ENCODE measurements at places on chromosomes 3 and 15.

GRCh38 chr15:88131937-88132336 lies 124.6 kb downstream of the NTRK3 start:
- no peak for DNase-seq

DNA sequence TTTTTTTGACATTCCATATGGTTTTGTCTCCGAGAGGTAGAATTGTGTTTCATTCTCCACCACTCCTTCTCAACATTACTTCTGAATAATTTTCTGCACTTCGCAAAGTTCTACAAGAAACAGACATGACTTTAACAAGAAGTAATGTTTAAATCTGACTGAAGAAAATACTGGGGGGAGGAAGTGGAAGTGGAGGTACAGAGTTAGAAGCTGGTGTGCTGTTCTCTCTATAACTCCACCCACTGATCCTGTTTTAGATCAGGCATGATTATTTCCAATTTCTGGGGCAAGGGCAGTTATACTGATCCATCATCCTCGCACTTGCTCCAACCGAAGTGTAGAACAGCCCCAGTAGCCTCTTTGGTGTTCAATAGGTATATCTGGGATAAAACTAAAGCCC lies 9.2 kb upstream of the MCCC1 start:
- no peak for DNase-seq

DNA sequence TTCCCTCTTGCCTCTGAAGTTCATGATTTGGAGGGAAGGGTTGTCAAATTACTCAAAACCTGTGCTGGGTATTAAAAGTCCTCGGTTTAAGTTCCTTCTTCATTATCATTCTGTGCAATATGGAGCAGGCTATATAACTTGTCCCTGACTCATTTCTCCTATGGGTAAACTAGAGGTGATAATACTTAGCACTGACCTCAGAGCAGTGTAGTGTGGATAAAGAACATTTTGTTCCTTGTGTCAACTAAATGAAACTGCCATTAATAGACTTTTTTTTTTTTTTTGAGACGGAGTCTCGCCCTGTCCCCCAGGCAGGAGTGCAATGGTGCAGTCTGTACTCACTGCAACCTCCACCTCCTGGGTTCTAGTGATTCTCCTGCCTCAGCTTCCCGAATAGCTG lies 2.2 kb upstream of the BBX start:
- DNase-seq, result no peak

DNA sequence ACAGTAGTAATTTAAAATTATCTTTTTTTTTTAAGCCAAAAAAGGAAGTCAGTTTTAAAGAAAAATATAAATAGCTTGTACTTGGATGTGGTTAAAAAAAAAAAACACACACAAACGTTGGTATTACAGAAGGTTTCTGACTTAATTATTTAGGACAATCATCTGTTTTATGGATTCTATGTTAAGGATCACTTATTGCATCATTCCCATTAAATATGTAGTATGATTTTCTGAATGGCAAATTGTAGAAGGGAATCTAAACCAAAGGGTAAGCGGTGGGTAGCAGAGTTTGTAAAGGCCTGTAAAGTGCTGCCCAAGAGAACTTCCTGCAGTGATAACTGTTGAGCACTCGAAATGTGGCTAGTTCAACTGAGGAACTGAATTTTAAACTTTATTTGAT lies 8.0 kb downstream of the SENP2 start:
- DNase-seq, result no peak

GRCh38 chr3:187069857-187070516 lies 69.3 kb downstream of the RPL39L start:
- DNase-seq, result no peak

DNA sequence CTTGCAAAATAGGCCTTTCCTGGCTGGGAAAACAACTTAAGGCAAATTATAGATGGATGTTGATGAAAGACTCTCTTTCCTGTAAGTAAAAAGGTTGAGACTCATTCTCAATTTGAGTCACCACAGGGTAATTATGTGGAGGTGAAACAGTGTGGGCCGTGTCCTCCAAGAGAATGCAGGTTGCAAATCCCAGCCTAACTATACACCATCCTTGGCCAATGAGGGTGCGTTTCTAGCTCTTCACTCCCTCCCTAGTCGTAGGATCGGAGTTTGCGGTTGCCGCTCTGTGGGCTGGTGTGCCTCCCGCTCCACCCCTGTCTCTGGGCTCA lies 259.9 kb downstream of the PLCL2 start:
- no peak for DNase-seq

DNA sequence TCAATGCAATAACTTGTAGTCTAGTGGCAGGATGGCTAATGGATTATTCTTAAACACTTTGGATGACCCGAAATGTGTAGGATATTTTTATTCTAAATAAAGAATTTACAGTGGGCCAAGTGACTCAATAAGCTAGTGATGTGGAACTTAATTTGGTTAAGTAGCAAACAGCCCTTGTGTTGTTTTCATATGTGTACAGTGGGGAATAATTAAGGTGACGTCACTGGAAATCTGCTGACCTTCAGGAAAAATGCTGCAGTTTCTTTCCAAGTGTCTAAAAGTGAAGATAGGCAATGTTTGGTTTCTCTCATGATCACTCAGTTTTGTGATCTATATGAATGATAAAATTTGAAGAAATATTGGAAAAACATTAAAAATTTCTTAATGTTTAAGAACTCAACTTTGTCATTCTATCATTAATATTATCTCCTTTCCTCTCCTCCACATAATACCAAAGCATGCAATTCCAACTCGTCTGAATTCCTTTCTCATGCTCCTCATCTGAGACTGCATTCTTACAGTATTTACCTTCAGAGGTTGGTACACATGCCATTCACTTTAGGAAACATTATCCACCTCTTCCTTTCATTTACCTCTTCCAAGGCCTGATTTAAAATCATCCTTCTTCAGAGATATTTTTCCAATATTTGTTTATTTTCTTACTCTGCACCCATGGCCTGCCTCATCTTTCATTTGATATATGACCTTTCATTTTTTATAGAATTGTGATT lies 414.6 kb upstream of the ARPP21 start:
- no peak for DNase-seq

DNA sequence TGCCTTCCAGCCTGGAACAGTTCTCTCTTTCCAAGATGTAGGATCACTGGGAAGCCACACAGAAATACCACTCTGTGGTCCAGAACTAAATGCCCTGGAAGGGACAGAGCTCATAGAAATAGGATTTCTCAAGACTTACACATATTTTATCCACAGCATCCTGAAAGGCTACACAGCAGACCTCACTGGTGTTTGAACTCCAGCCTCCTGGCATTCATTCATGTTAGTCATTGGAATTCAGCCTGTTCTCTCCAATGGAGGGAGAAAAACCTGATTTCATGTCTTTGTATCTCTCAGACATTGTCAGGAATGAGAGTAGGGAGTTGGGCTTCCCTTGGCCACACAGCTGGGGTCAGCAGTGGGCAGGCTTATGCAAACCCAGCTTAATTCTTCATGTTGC lies 121.1 kb upstream of the PPP2R3A start:
- no peak for DNase-seq

GRCh38 chr3:25973122-25973521 lies 183.2 kb downstream of the OXSM start:
- DNase-seq, result no peak

DNA sequence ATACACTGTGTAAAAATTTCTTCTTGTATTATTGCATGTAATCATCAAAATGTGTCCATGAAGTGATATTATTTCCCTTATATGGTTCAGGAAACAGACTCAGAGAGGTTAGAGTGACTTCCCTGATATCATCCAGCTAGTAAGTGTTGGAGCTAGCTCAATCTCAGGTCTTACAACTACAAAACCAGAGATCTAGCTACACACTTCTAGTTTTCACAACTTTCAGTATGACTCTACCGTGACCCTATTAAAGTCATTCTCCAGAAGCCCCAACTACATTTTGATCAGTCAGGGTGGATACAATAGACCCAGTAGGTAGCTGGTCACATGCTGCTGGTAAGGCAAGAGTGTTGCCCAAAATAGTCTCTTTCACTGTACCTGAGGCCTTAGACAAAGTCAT lies 165.3 kb downstream of the GOLIM4 start:
- no peak for DNase-seq

DNA sequence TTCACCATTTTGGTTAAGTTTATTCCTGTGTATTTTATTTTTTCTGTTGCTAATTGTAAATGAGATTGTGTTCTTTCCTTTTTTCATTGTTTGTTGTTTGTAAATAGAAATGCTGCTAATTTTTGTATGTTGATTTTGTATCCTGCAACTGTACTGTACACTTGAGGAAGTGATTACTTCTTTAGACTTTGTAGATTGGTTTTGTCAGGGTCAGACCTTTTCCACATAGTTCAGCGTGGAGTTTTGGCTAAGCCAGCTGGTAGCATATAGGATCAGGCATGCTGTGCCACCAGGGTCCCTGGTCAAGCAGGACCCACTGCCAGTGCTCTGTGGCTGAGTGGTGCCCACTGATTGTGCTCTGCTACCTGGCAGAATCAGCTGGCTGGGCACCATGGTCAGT lies 80.1 kb downstream of the CD200 start:
- DNase-seq, result no peak

GRCh38 chr3:188152660-188153436 lies 1.1 kb upstream of the LPP start:
- DNase-seq, result no peak

DNA sequence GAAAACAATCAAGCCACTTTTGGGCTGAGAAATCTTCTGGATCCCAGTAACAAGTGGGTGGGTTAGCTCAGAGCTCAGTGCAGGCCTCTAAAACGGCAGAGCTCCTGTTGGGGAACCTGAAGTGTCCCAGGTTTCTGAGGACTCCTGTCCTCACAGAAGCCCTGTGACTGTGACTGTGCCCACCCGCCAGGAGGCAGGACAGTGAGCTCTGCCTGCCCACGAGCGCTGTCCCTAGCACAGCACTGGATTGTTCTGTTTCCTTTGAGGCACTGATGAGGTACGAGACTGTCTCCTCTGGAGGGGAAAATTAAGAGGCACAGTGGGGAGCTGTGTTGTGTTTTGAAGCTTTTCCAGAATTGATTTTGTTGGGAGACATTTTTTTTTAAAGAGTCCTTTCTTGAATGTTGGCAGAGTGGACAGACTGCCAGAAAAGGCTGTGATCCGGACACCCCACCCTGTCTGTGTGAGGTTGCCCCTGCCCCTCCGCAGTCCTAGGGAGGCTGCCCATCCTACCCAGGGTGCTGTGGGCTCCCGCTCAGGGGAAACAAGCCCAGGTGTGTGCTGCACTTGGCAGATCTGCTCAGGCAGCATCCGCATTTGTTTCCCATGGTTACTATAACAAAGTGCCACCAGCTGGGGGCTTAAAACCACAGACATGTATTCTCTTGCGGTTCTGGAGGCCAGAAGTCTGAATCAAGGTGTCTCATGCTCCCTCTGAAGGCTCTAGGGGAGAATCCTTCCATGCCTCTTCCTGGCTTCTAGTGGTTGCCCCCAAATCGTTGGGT lies 66.6 kb upstream of the LARS2 start:
- no peak for DNase-seq

DNA sequence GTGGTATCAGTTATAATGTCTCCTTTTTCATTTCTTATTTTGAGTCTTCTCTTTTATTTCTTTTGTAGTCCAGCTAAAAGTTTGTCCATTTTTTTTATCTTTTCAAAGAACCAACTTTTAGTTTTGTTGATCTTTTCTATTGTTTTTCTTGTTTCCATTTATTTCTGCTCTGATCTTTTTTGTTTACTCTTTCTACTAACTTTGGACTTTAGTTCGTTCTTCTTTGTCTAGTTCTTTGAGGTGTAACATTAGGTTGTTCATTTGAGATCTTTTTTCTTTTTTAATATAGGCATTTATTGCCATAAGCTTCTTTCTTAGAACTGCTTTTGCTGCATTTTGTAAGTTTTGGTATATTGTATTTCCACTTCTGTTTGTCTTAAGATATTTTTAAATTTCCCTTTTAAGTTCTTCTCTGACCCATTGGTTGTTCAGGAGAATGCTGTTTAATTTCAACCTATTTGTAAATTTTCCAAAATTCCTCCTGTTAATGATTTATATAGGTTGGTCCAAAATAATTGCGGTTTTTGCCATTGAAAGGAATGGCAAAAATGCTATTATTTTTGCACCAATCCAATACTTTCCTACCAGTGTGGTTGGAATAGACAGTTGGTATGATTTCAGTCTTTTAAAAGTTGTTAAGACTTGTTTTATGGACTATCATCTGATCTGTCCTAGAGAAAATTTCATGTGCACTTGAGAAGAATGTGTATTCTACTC lies 51.2 kb downstream of the KAT2B start:
- DNase-seq, result no peak
